ENCODE measurements at places on chromosomes 5 and 9.

DNA sequence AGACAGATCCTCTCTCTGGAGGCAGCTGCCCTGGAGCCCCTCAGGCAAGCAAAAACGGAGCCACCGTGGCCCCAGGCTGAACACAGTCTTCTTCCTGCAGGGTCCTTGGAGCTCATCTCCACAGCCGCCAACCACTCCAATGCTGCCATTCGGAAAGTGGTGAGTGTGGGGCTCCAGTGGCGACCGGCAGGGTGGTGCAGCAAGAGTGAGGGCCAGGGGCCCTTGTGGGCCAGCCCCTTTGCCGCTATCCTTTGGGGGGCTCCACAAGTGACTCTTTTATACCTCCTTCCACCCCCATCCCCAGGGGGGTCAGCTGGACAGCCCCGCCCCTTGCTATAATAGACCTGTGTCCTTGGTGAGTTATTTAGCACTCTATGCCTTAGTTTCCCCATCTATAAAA is 47.4 kb upstream of the SUSD3 start:
- DNase-seq: no peak

DNA sequence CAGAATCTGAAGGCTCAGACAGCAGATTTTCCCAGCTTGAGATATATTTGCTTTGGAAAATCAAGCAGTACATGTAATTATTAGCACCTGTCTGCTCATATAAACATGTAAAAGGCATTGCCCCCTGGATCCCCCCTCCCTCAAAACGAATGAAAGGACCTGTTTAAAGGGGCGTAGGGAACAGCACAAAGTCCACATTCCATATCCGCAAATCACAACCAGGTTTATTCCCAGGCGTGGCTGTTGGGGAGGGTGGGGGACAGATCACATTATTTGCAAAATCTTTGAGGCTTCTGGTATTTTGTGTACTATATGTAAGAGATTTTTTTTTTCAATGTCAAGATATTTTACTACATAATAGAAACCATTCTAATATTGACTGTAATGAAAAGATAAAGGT is 8.7 kb upstream of the MRPS2 start:
- DNase-seq: no peak

DNA sequence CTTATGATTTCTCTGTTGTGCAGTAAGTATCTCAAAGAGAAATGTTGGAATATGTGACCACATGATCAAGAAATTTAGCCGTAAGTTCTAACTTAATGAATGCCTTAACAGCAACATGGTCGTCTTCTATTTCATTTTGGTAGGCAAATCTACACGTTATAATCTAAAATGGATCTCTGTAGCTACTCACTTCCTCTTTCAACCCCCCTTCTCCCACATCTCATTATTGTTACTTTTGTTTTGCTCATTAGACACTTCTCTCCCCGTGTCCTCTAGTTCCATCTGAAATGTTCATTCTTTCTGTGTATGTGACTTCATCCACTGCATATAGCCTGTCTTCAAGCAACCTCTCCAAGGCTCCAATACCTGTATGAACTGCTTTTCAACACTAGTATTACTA is 27.1 kb upstream of the LPAR1 start:
- no peak for DNase-seq

GRCh38 chr5:37375091-37375490 is 4.0 kb upstream of the WDR70 start:
- no peak for DNase-seq

Measured in 8988T (cell line).